ENCODE measurements at places on chromosomes 12 and 14.

DNA sequence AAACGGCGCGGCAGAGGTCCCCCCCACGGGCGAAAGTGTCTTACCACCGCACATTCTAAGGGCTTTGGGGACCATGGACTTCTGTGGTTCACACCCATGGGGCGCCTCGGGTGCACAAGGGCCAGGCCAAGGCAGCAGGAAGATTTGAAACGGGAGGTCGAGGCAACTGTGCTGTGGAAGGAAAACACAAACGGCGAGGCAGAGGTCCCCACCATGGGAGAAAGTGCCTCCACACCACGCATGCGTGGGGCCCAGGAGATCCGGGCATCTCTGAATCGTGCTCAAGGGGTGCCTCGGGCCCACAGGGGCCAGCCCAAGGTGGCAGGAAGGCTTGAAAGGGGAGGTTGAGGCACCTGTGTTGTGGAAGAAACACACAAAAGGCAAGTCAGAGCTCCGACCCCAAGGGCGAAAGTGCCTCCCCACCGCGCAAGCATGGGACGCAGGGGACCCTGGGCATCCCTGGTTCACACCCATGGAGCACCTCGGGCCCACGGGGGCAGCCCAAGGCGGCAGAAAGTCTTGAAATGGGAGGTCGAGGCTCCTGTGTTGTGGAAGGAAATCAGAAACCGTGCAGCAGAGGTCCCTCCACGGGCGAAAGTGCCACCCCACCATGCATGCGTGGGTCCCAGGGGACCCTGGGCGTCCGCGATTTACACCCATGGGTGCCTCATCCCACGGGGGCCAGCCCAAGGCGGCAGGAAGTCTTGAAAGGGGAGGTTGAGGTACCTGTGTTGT lies 371.0 kb downstream of the ALG10 start:
- DNase-seq: no peak

GRCh38 chr14:70670992-70671651 lies 29.4 kb downstream of the TTC9 start:
- DNase-seq: no peak

DNA sequence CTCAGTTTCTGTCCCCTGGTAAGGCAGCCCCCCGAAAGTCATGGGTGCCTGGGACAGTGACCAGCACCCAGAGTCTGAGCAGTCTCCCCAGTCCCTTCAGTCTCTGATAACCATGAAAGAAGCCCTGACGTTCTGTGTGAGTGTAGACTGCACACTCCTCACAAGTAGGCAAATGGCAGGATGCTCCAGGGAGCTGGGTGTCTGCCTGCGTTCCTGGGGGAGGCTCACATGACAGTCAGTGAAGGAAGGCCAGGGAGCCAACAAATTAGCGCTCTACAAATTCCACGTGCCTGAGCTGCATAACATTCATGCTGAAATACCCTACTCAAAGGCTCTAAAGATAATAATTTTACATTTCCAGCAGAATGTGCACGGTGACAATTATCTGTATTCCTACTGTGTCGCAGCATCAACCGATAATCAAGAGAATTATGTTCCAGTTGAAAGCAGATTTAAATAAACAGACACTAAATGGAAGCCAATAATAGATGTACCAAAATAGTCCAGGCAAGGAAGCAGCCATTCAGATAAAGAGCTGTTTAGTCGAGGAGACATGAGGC lies 56.3 kb downstream of the ASCL1 start:
- DNase-seq: no peak

GRCh38 chr12:118397708-118398440 lies 21.5 kb downstream of the SUDS3 start:
- no peak for DNase-seq

DNA sequence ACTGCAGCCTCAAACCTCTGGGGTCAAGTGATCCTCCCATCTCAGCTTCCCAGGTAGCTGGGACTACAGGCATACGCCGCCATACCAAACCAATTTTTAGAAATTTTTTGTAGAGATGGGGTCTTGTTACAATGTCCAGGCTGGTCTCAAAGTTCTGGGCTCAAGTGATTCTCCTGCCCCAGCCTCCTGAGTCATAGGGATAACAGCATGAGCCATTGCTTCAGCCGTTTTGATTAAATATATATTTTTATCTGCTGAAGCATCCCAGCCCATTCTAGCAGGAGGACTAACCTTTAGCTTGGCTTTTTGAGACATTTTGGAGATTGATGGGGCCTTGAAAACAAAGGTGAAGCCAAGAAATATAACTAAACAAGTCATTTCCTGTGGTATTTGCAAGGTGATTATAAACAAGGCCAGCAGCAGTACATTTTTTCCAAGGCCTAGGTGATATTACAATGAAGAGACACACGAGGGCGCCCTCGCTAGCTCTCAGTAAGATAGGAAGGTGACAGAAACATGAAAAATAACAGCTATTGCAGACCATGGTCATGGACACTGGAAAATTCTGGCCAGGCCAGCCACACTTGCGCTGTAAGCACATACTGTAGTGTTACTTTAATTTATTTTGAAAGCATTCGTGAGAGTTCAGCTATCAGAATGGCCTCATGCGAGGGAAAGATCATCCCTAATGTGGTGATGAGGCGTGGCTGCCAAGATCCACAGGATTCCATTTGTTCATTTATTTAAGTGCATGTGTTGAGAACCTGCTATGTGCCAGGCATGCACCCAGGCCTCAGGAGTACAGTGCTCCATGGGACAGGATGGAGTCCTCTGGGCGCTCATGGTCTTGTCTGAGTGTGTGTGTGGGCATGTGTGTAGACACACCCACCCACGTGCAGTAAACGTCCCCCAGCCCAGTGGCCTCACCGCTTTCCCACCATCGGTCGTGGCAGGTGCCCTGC lies 63.5 kb downstream of the DGLUCY start:
- DNase-seq: peak; percentile 47

- DNase-seq: no peak
These were observed 34.5 kb downstream of the ERO1A start for GRCh38 chr14:52660832-52661231.

GRCh38 chr12:58169826-58170225 lies 228.5 kb downstream of the ATP23 start:
- no peak for DNase-seq

DNA sequence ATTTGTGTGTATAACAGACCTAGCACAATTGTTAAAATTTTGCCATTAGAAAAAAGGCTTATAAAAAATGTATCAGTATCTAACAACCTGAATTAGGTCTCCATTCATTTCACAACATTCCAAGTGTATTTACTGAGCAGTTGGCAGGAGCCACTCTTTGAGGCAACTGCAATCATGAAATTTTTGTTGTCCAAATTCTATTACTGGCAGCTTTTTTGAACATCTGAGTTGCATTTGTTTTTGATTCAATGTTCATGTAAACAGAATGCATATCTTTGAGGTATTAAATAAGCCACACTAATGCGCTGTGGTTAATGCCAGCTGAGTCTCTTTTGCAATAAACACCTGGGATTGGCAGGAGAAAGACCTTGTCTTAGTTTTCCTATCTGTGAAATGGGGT lies 8.7 kb downstream of the KITLG start:
- DNase-seq: no peak

DNA sequence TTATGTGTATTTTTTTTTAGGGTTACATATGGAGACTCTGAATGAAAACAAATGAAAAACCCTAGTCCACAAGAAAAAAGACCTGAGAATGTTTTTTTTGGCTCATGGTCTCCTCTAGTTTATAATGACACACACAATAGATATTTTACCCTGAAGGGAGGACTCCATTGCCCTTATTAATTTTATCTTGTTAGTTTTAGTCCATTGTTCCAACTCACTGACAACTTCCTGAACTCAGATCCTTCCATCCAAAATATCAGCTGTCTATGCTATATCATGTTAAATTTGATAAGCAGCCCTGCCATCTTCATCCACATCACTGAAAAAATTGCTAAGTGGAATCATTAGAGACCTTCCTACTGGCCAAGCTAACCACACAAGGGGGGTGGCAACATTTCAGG lies 232.1 kb downstream of the MON2 start:
- DNase-seq: no peak

- no peak for DNase-seq
These were observed 358.0 kb downstream of the DAD1 start for GRCh38 chr14:22231018-22231417.

GRCh38 chr14:63508033-63508432 lies 35.1 kb downstream of the PPP2R5E start:
- no peak for DNase-seq

DNA sequence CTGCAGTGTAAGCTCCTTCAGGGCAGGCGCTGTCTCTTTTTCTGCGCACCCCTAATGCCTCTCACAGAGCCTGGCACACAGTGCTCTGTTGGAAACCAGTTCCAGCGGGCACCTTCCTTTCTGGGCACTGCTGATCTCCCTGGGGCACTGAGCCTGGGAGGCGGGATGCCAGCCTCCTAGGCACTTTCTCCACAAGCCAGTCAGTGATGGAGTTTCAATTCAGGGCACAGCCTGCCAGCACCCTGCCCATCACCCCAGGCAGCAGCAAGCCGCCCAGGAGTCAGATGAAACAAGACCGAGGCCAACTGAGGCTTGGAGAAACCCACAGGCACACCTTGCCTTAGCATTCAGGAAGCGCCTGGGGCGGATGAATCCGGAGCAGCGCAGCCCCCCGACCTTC lies 5.7 kb upstream of the CTDSP2 start:
- no peak for DNase-seq

DNA sequence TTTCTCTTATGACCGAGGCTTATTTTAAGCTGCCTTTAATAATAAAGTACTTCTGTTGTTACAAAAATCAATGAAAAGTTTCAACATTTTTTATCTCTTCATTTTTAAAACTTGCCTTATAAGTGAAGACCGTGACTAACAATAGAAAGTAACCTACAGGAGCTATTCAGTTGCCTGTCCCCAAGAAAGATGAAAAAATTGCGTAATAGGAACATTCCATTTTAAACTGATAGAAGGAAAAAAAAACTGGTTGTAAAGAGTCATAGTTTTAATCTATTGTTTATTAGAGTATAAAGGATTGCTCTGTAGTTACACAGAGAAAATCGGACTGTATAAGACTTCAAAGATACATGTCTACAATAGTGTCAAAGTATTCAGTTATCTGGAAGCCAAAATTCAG lies 83.3 kb downstream of the DAAM1 start:
- no peak for DNase-seq

GRCh38 chr12:6345319-6346091 lies 3.6 kb upstream of the TNFRSF1A start:
- DNase-seq: no peak

DNA sequence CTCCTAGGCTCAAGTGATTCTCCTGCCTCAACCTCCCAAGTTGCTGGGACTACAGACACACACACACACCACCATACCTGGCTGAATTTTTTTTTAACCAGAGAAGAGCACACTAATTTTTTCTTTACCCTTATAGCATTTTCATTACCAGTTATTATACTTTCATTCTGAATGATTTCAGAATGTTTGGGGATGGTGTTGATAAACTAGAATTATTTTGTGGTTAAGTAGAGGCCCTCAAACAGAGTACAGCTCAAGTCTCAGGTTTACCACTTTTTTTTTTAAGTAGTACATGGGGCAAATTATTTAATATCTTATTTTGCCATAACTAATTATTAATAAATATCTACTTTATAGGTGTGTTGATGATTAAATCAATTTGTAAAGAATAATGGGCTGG lies 86.6 kb downstream of the FUT8 start:
- no peak for DNase-seq

All from effector memory CD4-positive, alpha-beta T cell (primary cell).